ENCODE measurements at places on chromosomes 3 and 15.

GRCh38 chr3:10768708-10769394 lies 47.2 kb upstream of the SLC6A11 start:
- DNase-seq = no peak

DNA sequence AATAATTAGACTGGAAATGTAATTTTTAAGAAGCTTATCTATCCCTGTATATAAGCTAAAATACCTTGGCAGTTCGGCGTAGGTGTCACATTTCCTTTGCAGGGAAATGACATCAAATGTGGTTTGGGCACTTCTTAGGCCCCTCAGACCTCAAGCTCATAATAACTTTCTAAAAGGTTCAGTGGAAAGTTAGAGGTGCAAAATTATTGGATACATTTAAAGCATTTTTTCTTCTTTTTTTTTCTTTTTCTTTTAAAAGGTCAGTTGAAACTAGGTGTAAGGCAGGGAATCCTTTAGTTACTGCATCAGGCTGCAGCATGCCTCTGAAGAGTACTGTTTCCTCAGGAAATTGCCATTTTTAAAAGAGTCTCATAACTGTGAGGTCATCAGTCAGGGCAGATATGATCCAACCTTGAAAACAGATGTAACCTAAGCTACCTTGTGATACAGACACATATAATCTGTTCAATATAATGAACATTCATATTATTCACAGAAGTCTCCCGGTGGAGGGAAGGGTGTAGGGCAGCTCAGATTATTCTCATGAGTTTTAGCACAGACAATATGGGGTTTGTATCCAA lies 4.8 kb downstream of the SACM1L start:
- no peak for DNase-seq

DNA sequence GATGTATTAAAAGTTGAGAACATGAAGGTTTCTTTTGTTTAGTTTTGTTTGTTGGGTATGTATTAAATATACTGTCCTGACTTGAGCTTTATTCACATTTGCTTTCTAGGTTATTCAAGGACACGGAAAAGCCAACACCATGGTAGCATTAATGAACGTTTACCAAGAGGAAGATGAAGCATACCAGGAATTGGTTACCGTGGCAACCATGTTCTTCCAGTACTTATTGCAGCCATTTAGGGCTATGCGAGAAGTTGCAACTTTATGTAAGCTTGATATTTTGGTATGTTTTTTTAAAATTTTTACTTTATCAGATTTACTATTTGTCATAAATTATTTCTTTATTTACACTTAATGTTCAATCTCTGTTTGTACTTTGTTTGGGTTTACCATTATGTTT lies 3.6 kb downstream of the WHAMM start:
- no peak for DNase-seq

GRCh38 chr3:60461267-60461666 lies 790.0 kb downstream of the FHIT start:
- no peak for DNase-seq

- DNase-seq = no peak
These were observed 788 bp downstream of the UQCC5 start for GRCh38 chr3:52537165-52537620.

DNA sequence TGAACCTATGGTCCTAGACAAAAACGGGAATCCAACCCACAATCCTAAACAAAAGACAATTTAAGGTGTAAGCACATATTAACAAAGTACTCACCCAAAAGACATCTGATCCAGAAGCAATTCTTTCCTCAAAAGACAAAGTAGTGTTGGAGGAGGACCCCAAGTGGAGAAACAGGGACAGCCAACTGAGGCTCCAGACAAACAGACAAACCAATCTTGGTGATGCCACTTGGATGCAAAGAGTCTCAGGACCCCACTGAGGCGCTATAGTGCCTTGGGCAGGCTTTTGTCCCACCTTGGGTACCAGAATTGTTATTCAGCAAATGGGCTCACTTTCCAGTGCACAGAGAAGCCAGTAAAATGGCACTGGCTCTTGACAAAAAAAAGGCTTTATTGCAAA lies 613.8 kb downstream of the DIPK2A start:
- no peak for DNase-seq

DNA sequence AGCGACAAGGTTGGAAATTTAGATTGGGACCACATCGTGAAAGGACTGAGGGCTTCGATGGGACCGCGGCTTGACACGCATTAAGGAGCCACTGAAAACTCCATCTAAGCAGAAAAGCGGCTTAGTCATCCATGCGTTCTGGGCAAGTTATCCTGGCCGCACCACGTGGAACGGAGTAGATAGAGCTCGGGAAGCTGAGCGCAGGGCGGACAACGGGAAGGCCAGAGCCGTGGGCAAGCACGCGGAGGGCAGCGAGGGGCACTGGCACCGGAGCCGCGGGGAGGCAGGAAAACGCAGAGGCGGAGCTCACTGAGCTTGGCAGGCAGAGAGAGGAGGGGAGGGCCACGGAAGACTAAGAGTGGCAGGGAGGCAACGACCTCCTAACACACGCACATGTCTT lies 61.3 kb upstream of the VGLL4 start:
- no peak for DNase-seq

DNA sequence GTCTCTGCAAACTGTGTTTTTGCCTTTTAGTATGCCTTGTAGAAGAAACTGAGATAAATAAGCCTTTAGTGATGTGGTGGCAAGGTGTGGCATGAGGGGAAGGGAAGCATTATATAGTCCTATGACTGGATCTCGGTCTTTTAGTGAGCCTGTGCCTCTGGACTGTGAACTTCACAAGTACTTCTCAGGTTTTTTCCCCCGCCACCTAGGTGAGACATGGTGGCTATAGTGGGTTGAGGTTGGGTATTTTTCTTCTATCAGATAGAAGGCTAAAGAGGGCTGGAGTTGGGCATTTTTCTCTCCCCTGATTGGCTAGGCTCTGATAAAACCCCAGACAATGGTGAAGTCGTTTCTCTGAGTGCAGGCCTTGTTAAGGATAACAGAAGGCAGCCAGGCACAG lies 38.7 kb upstream of the ZFAND6 start:
- DNase-seq = no peak

DNA sequence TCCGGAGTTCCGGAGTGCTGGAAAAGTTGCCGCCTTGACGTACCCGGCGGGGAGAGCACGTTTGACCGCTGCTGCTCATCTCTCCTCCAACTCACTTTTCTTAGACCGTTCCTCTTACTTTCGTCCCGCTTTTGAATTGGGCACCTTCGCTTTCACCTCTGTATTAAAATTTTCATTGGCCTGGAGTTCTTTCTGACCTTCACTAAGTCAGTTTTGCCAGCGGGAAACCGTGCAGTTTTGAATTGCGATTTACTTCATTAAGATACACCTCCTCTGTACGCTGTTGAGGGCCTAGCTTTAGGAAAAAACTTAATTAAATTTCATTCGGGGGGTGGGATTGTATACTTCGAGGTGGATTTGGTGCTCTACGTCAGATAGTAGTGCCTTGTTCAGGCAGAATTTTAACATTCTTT lies 1.3 kb downstream of the GMPS start:
- DNase-seq = no peak

DNA sequence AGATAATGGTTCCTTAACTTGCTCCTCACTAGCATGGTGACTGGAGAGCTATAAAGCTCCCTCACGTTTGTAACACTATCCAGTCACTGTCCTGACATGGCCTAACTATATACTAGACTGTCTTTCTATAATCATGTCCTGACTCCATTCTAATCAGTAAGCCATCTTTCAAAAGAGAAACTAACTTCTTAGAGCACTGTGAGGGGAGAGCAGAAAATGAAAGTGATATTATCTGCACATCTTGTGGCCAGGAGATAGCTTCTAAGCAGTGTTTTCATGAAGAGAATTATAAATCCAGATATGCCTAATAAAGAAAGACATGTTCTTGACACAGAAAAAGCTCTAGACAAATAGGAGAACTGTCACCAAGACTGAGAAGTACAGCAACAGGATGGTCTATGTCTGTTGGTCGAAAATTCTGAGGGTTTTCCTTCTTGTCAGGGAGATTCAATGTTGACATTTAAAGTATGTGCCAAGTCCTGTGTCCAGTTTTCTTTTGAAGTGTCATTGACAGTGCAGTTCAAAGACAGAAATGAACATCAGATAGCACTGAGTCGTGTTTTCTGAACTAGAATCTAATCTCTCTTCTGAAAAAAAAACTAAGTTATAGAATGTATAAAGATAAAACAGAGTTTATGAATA lies 230.6 kb upstream of the PEX5L start:
- DNase-seq = no peak

- DNase-seq = no peak
These were observed 36.0 kb downstream of the NR1D2 start for GRCh38 chr3:23981136-23981535.

DNA sequence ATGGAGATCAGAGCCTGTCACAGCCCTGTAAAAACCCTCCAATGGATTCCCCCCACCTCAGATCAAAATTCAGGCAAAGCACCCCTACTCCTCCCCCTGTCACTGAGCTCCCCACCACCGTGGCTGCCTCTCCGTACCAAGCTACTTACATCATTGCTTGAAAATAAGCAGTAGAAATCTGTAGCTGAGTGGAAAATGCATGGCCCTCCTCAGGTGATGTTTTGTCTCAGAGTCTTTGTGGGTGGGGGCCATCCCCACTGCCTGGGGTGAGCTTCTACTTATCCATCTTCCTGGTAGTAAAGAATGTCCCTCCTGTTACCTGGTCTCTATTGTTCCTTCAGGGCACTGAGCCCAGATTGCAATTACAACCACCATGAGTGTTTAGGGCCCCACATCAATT lies 34.5 kb downstream of the SLCO2A1 start:
- no peak for DNase-seq

DNA sequence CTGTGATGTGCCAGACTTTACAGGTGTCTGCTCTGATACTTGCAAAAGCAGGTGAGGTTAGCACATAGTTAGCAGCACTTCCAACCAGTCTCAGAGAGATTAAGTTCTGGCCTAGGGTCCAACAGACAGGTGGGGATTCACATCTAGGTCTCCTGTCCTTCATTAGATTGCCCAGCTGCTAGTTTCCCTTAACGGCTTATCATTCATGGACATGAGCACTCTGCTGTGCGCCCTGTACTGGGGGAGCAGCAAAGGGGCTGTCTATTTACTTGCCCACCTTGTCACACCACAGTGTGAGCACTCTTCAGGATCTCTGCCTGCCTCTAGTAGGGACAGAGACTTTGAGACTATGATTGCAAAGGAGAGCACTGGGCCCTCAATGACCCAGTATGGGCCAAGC lies 8.7 kb downstream of the SPSB4 start:
- no peak for DNase-seq

DNA sequence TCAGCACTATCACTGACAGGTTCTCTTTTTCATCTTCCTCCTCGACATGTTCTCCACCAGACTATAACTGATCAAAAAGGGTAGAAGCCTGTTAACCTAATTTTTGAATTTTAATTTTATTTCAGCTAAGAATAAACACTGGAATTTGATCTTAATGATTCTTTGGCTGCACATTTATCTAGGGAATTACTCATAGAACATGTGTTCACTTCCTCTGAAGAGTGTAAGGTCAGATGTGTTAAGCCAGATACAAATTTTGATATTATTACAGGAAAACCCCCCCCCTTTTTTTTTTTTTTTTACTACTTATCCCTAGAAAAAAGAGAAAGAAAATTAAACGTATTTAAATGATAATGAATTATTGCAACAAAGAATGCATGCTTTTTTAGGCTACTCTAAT lies 15.0 kb downstream of the DCBLD2 start:
- DNase-seq = no peak

GRCh38 chr15:28987337-28987736 lies 101.6 kb downstream of the APBA2 start:
- DNase-seq = no peak

DNA sequence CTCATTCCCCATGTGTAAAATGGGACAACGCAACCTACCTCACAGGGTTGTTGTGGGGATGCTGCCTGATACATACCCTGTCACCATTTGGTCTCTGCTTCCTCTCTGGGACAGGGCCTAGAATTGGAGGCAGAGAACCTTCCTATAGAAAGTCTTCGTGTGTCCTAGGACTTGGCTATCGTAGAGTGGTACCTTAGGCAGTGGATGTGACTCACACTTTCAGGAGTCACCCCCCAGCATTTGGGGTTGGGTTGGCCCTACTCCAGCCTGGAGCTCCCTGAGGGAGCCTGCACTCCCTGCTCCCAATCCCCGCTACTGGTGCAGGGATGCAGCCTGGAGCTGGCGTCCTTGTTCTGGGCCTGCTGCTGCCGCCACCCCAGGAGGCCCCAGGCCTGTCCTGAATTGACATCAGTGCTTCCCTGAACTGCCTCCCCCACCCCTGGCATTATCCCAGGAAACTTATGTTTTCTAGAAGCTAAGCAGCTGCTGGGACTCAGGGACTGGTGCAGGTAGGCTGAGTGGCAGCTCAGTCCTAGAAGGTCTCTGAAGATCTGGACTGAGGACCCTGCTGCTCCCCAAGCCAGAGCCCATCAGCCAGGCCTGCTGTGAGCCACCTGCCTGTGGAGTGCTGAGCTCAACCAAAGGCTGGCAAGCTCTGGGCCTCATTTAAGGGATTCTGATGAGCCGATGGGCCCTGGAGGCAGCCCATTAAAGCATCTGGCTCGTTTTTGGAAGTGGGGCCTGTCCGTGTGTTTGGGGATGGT lies 9.9 kb downstream of the C15orf39 start:
- no peak for DNase-seq

DNA sequence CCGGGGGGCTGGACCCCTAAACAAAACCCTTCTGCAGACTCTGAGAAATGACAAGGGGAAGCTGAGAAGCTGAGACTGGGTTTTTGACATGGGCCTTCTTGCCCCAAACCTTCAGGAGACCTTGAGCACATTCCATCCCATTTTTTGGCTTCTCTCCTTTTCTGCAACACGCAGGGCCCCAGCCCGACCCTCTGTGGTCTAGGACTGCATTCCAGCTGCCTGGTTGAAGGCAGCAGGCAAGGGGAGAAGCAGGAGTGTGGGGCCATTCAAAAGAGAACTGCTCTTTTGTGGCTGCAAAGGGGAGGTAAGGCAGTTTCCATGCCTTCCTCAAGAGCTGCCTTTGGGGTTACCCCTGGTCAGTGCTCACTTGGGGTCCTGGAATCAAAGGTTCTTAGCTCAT lies 263.0 kb downstream of the TLE3 start:
- DNase-seq = no peak

DNA sequence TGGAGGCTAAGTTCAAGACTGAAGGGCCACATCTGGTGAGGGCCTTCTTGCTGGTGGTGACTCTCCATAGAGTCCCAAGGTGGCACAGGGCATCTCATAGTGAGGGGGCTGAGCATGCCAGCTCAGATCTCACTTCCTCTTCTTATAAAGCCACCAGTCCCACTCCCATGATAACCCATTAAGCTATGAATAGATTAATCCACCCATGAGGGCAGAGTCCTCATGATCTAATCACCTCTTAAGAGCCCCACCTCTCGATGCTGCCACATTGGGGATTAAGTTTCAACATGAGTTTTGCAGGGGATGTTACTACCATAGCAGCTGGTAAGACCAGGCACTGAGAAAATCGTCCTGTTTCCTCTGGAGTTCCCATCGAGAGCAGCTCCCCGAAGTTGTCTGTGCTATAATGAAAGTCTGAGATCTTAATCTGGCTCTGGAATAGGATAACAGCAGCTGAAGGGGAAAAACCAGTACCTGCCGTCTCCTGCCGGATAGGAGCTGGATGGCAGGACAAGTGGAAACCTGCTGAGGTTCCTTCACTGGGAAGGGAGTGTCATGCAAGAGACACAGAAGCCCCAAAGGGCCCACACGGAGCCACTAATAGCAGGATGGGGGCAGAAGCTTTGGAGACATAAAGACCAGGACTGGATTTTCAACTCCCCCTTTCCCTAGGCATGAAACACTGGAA lies 79.5 kb upstream of the EPHB3 start:
- DNase-seq = no peak

- DNase-seq = no peak
These were observed 3.8 kb downstream of the P4HTM start for GRCh38 chr3:48993834-48994233.

- no peak for DNase-seq
These were observed 17.0 kb upstream of the ANO10 start for GRCh38 chr3:43638594-43639447.

- no peak for DNase-seq
These were observed 303.7 kb upstream of the WNT5A start for GRCh38 chr3:55790596-55791350.
